ENCODE measurements at places on chromosomes 1 and 21.
A peak's percentile ranks its signal among the peaks of the same experiment; 100 is the strongest.

DNA sequence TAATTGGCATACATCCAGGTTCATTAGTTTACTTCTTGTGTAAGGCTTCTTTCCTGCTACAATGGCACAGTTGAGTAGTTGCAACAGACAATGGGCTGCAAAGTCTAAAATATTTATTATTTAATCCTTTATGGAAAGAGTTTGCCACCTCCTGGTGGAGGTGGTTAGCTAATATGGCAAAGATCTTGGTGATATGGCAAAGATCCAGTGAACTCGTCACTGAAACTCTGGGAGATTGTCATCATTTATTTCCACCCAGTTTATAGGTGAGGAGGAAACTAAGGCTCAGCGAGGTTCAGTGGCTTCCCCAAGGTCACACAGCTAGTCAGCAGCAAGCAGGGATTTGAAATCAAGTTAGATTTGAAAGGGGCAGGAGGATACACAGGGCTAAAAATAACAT lies 16.1 kb upstream of the IFFO2 start:
- DNase-seq, result peak; percentile 67

DNA sequence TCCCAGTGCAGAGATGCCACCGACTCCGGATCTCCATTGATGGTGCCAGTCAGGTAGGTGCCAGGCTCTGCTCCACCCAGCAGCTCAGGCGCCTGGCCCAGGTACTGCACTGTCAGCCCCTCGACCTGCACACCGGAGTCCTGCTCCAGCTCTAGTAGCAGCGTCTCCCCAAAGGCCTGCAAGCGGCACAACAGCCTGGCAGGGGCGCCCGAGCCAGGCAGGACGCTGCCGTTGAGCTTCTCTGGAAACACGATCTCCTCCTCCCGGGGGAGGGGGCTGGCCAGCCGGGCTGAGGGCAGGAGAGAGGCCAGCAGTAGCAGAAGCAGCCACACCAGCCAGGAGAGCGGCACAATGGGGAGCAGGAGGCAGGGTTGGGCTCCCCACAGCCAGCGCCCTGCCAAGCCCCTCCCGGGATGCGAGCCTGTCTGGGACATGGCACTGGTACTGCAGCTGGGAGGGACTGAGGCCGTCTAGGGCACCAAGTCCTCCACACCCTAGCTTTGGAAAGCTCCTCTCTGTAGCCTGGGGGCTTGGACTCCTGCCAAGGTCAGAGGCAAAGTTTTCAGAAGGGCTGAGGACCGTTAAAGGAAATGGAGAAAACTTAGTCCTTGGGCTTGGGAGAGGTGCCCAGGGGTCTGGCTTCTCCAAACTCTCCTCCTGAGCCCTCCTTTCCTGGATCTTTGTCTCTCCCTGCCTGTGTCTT lies 509 bp downstream of the ADAMTS4 start:
- DNase-seq, result peak; percentile 52

DNA sequence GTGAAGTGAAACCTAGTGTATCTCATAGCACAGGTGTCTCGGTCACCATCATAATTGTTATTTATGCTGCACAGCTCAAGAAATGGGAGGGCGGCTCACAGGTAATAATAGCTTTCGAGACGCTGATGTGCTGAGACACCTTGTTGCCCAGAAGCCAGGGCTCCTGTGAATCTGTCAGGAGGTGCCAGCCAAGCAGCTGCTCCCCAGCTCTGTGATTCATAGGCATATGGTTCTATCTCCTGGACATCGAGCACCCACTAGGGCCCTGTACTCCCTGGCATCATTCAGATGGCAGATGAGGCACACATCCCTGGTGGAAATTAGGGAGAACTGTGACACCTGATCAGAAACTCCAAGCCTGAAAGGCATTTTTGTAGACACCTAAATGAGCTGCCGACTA lies 53.5 kb downstream of the SYT6 start:
- no peak for DNase-seq

DNA sequence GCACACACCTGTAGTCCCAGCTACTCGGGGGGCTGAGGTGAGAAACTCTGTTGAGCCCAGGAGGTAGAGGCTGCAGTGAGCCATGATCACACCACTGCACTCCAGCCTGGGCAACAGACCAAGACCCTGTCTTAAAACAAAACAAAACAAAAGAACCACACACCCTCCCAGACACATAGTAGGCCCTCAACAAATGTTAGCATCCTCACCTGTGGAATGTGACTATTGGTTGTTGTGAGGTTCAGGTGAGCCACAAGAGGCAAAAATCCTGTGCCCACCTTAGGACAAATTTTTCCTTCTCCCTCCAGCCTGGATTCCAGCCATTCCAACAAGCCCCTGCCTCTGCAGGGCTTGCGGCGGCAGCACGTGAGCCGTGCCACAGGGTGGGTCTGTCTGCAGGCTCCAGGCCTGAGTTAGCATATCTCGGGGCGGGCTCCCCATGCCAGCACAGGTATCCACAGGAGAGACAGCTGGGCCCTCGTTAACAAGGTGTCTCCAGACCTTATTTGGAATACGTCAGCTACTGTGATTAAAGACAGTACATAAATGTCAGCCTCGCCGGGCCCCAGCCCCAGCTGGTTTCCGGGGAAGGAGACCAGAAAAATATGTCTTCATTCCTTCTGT lies 17.4 kb downstream of the C1QB start:
- no peak for DNase-seq

GRCh38 chr1:38672692-38673091 lies 186.9 kb downstream of the RRAGC start:
- DNase-seq, result no peak

DNA sequence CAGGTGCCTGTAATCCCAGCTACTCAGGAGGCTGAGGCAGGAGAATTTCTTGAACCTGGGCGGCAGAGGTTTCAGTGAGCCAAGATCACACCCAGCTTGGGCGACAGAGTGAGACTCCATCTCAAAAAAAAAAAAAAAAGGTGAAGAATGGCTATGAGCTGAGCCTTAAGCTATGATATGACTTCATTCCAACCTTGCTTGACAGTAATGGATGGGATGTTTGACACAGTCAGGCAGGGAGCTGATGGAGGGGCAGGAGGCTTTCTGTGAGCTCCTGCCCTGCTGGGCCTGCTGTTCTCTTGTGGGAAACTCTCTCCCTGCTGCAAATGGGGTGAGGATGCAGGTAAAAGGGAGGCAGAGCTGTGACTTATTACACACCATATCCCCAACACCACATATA lies 27.6 kb downstream of the NCF2 start:
- no peak for DNase-seq

GRCh38 chr1:6359216-6360116 lies 34.1 kb downstream of the ACOT7 start:
- peak; percentile 94 for DNase-seq

GRCh38 chr1:112466078-112466660 lies 42.6 kb upstream of the WNT2B start:
- peak; percentile 95 for DNase-seq

DNA sequence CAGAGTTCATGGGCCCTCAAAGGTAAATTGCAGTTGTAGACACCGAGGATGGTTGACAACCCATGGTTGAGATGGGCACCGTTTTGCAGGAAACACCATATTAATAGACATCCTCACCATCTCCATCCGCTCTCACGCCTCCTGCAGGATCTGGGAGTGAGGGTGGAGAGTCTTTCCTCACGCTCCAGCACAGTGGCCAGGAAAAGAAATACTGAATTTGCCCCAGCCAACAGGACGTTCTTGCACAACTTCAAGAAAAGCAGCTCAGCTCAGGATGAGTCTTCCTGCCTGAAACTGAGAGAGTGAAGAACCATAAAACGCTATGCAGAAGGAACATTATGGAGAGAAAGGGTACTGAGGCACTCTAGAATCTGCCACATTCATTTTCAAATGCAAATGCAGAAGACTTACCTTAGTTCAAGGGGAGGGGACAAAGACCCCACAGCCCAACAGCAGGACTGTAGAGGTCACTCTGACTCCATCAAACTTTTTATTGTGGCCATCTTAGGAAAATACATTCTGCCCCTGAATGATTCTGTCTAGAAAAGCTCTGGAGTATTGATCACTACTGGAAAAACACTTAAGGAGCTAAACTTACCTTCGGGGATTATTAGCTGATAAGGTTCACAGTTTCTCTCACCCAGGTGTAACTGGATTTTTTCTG lies 9.3 kb downstream of the SLAMF8 start:
- peak; percentile 31 for DNase-seq

- no peak for DNase-seq
Observed at GRCh38 chr21:36199021-36199420, 42.4 kb downstream of the DOP1B start.

- DNase-seq, result no peak
Observed at GRCh38 chr1:213661302-213661701, 326.5 kb upstream of the PROX1 start.

DNA sequence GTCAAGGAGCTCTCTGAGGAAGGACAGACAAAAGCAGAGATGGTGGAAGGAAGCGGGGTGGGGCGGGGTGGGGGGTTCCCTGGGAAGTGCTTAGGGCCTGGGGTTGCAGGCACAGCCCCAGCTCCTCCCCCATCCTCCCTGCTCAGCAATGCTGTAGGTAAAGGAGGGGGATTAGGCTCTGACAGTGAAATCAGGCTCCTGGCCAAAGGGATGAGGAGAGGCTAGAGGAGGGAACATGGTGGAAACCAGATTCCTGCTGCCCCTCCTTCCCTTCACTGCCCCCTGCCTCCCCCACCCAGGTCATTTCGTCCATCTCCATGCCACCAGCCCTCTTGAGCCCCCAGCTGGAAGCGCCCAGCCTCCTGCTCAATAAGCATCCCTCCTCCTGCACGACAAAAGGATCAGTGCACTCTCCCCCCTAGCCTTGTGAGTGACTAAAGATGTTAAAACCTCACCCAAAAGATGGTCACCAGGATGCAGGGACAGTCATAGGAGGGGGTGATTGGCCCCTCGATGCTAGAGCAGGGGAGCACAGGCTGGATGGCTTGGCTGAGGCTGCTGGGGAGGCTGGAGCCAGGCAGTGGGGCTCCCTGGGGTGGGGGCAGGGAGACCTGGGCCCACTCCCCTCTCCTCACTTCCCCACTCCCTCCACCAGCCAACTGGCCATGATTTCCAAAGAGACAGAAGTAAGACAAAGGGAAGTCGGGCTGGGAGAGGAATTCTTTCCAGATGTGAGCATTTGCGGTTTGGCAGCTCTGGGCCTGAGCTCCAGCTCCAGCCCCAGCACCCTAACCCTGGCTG lies 2.2 kb upstream of the CRABP2 start:
- DNase-seq, result no peak

DNA sequence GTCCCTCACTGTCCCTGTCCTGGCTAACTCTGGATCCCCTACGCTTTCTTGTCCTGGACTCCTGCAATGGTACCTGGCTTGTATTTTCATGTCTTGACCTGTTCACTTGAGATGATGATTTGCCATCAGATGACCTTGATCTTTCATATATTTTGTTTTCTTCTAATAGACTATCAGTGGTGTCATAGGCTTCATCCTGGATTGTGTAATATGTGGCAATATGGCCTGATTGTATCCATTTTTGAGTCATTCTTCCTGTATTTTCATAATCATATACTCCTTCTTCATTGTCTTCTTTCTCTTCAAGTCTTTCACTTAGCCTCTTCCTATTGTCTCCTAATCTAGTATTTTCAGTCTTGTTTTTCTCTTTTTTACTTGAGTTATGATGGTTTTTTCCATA lies 11.1 kb downstream of the FLG start:
- DNase-seq, result peak; percentile 1

- no peak for DNase-seq
Observed at GRCh38 chr21:29102791-29103257, 27.6 kb upstream of the MAP3K7CL start.

- no peak for DNase-seq
Observed at GRCh38 chr1:63936276-63936675, 162.5 kb downstream of the ROR1 start.

GRCh38 chr1:79355090-79355489 lies 348.6 kb upstream of the ADGRL4 start:
- no peak for DNase-seq

DNA sequence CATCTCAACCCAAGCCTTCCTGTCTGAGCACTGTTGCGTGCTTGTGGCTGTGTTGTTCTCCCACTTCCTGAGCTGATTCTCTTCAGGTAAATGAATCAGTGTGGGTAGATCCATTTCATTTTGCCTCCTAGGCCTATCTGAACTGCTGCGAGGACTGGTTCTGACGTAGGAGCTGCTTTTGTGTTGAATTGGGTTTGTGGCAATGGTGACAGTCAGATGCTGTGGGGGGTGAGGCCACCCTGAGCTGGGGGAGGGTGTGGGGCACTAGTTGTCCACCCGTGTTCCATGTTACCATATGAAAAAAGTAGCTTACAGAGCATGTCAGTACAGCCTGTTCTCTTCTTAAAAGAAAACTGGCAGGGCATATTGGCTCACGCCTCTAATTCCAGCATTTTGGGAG lies 81.5 kb downstream of the MRPS6 start:
- DNase-seq, result no peak

DNA sequence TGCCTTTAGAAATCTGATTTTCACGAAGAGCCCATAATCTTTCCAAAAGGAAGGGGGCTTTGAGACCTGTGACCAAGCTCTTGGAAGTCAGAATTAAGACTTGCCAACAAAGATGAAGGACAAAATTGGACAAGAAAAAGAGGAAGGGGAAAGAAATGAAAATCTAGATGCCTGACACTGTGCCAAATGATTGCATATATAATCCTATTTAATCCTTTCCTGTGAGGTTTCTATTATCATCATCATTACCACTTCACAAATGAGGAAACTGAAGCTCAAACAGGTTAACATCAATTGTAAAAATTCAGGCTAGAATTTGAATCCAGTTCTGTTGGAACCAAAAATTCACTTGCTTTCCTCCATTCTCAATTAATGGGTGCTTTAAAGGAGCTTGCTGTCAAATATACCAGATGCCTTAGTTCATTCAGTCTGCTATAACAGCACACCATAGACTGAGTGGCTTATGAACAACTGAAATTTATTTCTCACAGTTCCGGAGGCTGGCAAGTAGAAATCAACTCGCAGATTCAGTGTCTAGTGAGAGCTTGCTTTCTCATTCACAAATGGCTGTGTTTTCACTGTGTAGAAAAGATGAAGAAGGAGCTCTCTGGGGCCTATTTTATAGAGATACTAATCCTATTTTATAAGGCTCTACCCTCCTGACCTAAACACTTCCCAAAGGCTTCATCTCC lies 197.5 kb upstream of the ST6GALNAC5 start:
- no peak for DNase-seq

DNA sequence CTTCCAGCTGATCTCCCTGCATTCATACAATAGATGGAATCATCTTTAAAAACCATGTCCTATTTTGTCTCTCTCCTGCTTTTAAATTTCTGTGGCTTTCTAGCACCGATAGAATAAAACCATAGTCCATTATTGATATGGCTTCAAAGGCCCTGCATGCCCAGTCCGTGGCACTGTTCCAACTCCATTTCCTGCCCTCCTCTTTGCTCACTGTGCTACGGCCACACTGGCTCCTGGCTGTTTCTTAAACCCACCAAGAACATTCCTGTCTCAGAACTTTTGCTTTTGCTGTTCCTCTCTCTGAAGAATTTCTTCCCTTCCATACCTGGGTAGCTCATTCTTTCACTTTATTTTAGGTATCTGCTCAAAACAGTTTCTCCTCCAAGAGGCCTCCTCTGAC lies 7.2 kb downstream of the SLAMF1 start:
- DNase-seq, result peak; percentile 56

- no peak for DNase-seq
Observed at GRCh38 chr1:147851149-147851548, 51.4 kb upstream of the GJA8 start.

GRCh38 chr1:106232128-106232527 lies 824.3 kb upstream of the PRMT6 start:
- no peak for DNase-seq
